ENCODE measurements at places on chromosomes 16 and 17. TPM values are rescaled to one million over a fixed set of nuclear protein-coding genes. Genes with fewer than 3 reads are reported as not detected.
A peak's percentile ranks its signal among the peaks of the same experiment; 100 is the strongest.

- DNase-seq, result no peak
Measured at GRCh38 chr16:65981057-65981456, 385.4 kb upstream of the CDH5 start.

GRCh38 chr17:78962345-78962983 is 17.3 kb downstream of the LGALS3BP start:
- no peak for DNase-seq

GRCh38 chr17:73126716-73127473 is 34.4 kb upstream of the SLC39A11 start:
- no peak for DNase-seq

DNA sequence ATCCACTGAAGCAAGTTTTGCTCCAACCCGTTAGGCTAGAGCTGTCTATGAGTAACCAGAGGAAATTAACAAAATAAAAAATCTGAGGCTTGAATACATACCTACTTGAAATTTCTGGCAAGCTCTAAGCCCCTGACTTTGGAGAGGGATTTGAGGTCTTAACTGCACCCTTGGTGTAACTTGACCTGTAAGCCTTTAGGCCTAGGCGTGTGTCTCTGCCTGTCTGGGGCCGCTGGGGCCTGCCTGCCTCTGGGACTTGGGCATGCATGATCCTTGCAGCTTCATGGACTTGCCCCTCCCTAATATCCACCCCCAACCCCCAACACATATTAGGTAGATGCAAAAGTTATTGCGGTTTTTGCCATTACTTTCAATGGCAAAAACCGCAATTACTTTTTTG is 3.7 kb upstream of the CDC42EP4 start:
- no peak for DNase-seq

DNA sequence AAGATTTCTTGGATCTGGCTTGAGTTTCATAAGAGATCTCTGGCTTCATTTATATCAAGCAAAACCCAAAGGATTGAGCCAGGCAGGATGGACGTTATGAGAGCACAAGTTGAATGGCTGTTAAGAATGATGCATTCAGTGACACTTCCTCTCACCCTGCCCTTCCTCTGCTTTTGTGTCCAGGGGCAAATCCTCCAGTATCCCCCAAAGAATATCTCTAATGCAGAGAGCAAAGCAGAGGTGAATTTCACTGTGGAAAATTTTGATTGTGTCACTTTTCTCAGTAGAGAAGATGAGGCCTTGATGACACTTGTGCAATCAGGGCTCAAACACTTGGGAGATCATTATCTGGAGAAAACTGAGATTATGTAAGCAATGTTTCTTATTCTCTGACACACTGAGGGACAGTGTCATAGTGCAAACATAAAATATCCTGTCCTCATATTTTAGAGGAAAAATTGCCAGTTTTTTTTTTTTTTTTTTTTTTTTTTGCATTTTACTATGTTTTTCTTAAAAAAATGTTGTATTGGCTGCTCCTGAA is 25.3 kb downstream of the MARCHF10 start:
- no peak for DNase-seq

DNA sequence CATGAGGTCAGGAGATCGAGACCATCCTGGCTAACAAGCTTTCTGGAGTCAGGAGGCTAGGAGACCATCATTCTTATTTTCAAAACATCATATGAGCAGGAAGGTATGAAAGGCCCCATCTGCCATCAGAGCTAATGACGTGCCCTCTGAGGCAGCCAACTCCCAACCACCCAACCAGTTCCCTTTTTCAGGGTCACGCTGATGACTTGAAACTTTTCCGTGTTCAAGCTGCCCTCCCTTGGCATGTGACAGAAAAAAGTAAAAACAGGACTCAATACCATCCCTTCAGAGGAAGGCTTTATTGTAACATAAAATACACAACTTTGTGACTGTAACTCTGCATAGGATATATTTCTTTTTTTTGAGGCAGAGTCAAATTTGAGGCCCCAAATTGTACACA is 4.6 kb upstream of the GHDC start:
- no peak for DNase-seq

DNA sequence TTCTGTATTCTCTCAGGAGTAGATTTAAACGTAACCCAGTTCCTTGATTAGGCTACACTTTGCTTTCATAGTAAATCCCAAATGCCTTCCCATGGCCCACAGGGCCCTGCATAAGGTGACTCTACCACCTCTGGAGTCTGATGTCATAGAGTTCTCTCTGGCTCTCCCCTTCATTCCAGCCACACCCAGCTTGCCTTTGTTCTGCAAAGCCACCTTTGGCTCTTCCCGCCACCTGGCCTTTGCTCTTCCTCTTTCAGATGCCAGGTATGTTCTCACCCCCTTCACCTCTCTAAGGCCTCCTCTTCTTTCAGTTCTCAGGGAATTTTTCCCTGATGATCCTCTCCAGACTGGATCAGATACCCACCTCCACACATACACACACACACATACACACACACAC is 141.3 kb upstream of the HSBP1 start:
- no peak for DNase-seq

DNA sequence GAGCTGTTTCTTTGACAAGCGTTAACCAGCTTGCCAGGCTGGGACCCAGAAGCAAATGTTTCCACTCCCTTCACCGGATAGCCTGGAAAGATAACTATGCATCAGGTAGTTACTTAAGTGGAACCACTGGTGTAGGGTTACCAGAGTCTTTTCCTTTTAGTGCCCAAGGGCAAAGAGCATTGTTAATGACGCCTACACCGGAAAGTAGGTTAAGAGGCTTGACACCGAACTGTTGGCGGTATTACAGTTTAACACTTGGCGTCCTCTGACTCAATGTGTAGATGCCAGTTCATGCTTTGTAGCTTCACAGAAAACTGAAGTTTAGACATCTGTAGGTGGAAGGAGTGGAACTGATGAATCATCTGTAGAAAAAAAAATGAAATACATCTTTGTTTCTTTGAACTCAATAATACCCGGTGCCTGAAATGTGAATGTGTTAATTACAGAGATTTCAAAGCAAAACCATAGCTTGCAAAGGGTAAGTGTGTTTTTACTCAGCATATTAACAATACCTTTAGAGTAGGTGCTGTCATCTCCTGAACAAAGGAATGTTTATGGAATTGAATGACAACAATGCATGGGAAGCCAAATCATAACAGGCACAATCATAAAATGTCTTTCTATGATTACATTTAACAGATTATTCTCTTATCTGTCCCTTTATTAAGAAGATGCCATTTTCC is 426.7 kb upstream of the SALL1 start:
- no peak for DNase-seq

GRCh38 chr17:82458885-82459424 is 414 bp downstream of the NARF start:
- peak; percentile 50 for DNase-seq

DNA sequence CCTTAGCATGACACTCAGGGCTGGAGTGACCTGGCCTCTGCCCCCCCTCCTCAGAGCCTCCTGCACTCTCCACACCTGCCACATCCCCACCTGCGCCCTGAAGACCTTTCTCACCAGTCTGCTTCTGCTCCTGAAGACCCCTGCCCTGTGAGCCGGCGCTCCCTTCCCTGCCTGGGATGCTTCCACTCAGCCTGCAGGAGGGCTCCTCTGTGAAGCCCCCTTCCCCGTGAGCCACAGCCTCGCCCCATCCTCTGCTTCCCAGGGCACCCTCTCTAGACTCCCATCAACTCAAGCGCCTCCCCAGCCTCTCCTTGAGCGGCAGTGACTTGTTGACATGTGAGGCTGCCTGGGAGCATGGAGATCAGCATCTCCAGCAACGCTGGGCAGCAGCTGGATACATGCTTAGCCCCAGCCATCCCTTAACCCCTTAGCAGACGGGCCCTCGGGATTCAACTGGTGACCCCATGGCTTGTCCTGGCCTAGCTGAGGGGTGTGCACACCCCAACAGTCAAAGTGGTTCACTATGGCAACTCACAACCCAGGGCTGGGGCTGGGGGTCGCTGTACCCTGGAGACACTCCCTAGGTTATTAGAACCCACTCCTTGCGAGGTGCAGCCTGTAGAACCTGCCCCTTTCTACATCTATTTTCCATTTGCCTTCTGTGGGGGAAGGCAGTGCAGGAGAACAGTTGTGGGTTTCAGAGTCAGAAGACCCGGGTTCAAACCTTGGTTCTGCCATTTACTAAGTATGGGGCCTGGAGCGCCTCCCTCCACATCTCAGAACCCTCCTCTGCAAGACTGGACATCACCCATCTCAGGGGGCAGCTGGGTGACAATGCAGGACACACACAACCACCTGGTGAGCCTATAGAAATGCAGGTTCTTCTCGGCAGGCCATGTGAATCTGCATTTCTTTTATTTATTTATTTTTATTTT is 21.5 kb downstream of the TMEM235 start:
- DNase-seq, result peak; percentile 40

DNA sequence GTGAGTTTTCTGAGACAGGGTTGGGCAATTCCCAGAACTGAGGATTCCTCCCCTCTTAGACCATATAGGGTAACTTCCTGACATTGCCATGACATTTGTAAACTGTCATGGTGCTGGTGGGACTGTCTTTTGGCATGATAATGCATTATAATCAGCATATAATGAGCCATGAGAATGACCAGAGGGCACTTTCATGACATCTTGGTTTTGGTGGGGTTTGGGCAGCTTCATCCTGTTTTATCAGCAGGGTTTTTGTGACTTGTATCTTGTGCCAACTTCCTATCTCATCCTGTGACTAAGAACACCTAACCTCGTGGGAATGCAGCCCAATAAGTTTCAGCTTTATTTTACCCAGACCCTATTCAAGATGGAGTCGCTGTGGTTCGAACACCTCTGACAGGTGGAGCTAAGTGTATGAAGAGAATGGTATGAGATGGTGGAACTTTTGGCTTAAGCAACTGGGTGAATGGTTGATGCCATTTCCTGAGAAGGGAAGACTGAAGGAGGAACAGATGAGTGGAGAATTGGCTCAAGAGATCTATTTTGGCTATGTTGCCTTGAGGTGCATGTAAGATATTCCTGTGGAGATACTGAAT is 217.3 kb downstream of the RAB11FIP4 start:
- DNase-seq, result no peak

DNA sequence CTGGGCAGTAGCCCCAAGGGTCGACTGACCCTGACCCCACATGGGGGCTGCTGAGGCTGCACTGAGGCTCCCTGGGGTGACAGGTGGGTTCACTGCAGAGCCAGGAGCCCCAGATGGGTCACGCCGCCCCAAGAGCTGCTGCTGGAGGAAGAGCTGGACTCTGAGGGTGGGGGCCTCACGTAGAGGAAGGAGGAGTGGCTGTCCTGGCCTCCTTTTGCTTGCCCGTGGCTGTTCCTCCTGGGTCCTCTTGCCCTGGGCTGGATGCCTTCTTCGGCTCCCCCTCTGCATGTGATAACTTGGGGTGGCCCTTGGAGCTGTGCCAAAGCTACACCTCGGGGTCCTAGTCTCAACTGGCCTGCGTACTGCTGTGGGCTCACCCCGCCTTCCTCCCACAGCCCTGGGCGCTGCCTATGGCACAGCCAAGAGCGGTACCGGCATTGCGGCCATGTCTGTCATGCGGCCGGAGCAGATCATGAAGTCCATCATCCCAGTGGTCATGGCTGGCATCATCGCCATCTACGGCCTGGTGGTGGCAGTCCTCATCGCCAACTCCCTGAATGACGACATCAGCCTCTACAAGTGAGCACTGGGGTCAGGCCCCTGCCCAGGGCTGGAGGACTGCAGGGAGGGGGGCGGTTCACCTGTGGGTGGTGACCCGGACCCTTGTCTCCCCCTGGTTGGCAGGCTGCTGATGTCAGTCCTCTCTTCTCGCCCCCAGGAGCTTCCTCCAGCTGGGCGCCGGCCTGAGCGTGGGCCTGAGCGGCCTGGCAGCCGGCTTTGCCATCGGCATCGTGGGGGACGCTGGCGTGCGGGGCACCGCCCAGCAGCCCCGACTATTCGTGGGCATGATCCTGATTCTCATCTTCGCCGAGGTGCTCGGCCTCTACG is 1.1 kb upstream of the AMDHD2 start:
- DNase-seq, result no peak

- no peak for DNase-seq
Measured at GRCh38 chr17:4150096-4150495, 7.1 kb downstream of the CYB5D2 start.

DNA sequence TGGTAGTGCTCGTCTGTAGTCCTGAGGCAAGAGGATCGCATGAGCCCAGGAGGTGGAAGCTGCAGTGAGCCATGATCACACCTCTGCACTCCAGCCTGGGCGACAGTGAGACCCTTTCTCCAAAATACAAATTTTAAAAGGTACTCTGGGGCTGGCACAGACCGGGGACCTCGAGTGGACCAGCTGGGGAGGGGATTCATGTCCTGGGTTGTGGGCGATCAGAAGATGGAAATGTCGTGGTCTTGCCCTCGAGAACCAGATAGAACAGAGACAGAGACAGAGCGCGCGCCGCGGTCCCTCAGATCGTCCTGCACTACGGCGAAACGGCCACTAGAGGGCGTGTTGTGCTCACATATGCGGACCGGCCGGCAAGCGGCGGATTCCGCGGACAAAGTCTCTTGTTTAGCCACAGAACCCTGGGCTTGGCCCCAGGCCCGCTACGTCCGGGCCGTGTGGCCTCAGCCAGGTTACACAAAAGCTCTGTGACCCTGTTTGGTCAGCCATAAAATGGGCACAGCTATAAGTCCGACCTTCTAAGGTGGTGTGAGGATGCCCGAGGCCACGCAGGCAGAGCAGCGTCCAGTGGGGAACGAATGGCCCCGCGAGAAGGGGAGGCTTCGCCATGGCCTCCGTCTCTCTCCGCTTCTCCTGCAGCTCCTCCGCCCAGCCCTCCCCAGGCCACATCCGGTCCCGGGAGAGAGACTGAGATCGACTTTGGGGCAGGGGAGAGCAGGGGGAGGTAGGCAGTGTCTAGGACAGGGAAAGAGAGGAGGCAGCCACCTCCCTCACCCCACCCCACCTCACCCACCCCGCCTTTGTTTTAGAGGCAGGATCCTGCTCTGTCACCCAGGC is 14.6 kb upstream of the SBK1 start:
- peak; percentile 91 for DNase-seq

GRCh38 chr17:65170839-65171238 is 33.7 kb downstream of the RGS9 start:
- no peak for DNase-seq

DNA sequence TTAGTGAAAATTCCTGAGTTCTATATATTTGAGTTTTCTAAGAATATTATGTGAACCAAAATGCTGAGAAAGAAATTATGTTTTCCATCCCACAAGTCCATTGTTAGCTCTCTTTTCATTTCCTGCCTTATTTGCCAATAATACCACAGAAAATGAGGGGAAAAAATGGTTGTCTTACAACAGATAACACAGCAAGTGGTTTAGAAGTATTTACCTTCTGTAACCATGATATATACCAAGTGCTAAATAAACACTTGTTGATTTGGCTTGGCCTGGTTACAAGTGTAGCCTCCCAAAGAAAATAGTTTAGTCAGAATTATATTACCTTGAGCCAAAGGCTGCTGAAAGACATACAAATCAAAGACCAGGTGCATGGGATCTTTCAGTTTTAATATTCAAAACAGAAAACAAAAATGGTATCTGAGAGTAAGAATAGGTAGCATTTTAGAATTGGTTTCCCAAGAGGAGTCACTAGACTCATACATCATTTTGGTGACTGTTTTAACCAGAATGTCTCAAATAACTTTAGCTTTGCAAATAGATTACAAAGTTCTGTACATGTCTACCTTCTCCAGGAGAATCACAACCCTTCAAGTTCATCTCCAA is 439.8 kb upstream of the DYNLRB2 start:
- no peak for DNase-seq

- no peak for DNase-seq
Measured at GRCh38 chr17:332023-332422, 20.6 kb downstream of the RPH3AL start.

The PDE6G gene
- total RNA-seq, result 1.4 TPM
